Stimulated activated CD8-positive, alpha-beta memory T cell treated with anti-CD3 and anti-CD28 coated beads, Interleukin-4, amount 100 ng/mL, for 24 hours (primary cell): ENCODE measurements at places on chromosomes 2 and 18.

GRCh38 chr18:37537868-37538525 lies 27.6 kb downstream of the CELF4 start:
- DNase-seq = peak; percentile 17

DNA sequence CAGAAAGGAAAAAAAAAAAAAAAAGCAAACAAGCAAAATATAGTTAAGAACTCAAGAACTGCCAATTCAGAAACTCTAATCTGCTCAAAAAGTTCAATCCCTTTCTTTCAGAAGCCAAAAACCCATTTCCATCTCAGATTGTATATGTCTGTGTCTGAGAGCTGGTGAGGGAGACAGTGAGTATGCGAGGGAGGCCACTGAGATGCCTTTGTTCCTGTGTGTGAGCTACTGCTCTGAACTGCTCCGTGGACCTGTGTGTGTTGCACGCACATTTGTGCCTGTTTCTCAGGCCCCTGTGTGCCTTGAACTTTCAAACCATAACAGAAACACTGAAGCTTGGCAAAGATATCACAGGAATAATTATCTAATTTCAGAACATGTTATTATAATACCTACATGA lies 2.5 kb upstream of the PKDCC start:
- no peak for DNase-seq

DNA sequence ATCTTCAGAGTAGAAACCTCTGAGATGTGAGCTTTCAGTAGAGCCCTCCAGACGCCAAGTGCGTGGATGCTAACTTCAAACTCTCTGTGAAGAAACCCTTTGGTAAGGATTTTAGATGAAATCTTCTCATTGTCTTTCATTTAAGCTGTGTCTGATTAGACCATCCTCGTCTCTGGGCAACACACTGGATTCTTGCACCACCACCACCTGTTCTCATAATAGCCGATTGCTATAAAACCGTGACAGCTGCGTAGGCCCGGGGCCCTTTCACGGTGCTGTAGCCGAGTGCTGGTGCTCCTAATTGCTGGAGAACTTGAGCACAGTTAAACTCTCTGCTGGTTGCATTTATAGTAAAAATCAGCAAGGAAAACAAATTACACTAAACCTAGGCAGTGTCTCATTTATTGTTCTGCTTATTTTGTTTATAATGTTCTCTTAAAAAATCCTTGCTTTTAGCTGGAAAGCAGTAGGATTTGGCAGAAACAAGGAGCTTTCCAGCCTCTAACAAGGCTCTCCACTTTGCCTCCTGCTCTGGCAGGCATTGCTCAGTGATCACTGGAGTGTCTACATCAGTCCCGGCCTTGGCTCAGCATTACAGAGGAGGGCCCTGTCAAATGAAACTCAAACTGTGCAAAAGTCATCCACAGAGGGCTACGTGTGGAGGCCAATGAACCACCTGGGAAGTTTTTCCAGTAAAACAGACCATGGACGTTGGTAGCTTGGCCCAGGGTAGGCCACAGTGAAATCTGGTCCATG lies 40.9 kb upstream of the MBP start:
- no peak for DNase-seq

- DNase-seq = no peak
Observed at GRCh38 chr2:3490191-3491170, 28.9 kb downstream of the ADI1 start.

DNA sequence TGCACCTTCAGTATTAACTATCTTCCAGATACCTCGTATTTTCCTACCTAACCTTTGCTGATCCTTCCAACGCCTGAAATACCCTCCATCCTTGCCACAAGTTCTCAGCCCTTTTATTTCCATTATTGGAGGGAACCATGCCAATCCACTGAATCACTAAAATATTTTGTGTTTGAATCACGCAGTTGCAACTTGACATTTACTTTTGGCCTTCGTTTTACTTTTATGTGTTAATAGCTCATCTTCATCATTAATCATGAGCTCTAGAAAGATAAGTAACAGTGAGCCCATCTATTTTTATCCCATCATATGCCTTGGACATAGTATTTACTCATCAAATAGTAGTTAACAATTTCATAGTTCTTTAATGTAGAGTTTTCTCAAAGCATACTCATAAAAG lies 463.2 kb downstream of the THSD7B start:
- DNase-seq = no peak

DNA sequence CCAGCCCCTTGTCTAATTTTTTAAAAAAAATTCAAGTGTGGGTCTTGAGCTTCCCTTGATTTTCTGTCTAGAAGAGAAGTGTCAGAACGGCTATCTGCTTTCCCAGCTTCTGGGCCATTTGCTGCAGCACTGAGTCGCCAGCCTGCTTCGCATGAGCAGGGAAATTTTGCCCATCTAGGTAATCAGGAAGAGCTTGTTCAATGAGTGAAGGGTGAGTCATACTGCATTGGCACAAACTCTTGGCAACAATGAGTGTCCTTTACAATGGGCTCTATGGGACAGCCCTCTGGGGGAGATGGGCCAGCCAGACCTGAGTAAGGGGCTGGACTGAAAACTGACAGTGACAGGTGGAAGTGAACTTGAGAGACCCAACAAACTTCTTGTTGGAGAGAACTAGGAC lies 2.4 kb upstream of the RNF144A start:
- DNase-seq = no peak

- DNase-seq = no peak
Observed at GRCh38 chr18:21914739-21915319, 174.2 kb downstream of the MIB1 start.
